ENCODE measurements at places on chromosomes 3 and 15.
A peak's percentile ranks its signal among the peaks of the same experiment; 100 is the strongest.

GRCh38 chr3:128412180-128413002, 54.3 kb downstream of the DNAJB8 start:
- DNase-seq, result no peak

DNA sequence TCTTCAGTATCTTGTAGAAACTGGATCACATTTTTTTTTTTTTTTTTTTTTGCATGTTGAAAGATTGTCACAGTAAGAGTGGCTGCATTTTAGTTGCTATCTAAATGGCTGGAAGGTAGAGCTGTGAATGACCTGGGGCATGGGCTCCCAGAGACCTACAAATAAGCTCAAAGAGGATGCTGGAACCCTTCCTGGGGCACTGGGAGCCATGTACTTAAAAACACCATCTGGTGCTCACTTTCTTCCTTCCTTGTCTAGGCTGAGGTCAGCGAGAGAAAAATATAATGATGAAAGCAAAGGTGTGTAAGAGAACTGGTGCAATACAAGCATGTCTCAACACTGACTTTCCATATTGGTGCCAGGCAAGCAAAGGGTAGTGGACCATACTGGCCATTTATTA, 323.9 kb downstream of the SV2B start:
- DNase-seq, result no peak

DNA sequence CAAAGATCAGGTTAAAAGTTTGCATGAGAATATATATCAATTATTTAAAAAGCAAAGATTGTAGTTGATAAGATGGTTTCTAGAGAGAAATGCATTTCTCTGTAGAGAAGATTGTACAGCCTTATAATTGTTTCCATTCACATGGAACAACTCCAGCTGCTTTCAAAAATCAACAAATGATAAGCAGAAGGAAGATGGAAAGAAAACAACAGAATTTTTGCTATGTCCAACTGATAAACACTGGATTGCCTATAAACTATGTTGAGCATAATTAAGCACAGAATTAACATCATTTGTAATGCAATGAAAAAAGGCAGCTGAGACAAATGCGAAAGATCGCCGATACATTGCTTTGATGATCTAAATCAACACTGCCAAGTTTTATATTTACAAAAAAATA, 89.0 kb downstream of the C3orf85 start:
- no peak for DNase-seq

GRCh38 chr3:16840101-16840424, 44.7 kb upstream of the PLCL2 start:
- DNase-seq, result no peak

DNA sequence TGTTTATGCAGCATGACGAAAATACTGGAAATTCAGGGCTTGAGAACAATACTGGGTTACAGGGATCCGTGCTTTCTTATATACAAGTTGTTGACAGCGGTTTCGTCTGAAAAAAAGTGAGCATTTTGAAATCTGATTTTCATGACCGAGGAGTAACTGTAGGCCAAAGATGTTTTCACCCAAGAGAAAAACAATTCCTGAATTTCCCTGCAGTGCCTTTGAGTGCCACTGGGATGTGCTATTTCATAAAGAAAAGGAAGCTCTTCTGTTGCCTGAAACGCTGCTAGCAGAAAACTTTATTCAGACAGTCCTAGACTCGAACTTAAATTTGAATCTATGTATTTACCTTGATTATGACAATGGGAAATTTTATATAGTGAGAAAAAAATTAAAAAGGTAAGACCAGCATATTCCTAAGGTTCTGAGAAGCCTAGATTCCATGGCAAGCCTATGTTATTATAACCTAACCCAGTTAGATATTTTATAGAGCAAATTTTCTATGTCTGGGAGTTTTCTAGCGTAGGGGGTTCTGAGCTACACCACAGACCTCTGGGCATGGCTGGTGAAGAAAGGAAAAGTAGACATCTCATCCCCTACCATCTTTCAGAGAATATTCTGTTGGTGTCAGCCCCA, 30.2 kb downstream of the KCNAB1 start:
- peak; percentile 23 for DNase-seq

DNA sequence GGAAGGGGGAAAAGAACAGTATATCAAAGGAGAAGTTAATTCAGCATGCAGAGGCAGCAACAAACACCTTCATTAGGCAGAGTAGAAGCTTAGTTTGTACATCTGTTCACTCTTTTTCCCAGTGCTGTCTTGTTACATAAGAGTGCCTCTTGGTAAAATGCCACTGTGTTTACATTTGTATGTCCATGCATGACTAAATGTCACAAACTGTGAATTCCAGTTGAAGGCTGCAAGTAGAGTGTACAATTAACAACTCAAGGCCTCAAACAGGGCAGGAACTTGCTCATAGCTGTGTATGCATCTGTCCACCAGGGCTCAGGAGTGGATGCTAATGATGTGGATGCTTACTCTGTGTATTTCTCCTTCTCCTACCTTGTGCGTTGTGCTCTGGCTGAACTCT, 214.2 kb upstream of the TPM1 start:
- no peak for DNase-seq

DNA sequence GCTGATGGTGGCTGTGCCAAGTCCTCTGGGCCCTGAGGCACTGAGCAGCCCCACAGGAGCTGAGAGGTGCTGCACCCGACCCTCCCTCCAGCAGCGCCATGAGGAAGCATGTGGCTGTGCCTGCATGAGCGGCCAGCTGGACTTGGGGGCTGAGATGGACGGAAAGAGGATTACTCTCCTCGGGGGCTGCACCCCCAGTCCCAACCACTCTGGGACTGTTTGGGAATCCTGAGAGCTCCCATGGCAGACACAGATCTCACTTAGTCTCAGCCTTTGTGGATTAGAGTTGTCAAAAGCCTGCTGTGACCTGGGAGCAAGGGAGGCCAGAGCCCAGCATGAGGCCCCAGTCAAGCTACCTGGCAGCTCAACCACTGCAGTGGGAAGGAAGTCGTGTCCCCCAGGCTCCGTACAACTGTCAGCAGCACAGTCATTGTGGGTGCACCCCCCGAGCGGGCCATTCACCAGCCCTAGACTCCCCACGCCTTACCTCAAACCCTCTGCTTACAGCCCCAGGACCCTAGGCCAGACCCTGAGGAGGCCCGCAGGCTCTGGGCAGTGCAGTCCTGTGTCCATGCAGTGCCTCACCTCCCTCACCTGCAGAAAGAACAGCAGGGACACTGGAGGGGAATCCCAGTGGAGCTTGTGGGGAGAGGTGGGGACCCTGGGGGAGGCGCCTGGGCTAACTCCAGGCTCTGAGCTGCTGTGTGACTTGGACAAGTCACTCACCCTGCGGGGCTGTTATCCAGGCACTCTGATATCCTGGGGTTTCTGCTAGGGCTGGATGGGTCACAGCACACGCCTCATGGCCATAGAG, 17.1 kb downstream of the PRR23E start:
- no peak for DNase-seq

GRCh38 chr3:52188556-52188955, 9.4 kb upstream of the ALAS1 start:
- DNase-seq, result no peak

- no peak for DNase-seq
Measured at GRCh38 chr3:46925585-46925934, 48.0 kb downstream of the PTH1R start.

- no peak for DNase-seq
Measured at GRCh38 chr3:94310341-94311135, 247.7 kb downstream of the NSUN3 start.

- peak; percentile 36 for DNase-seq
Measured at GRCh38 chr15:71679793-71680353, 130.5 kb upstream of the NR2E3 start.

GRCh38 chr3:108525256-108525655, 14.9 kb upstream of the MYH15 start:
- no peak for DNase-seq

DNA sequence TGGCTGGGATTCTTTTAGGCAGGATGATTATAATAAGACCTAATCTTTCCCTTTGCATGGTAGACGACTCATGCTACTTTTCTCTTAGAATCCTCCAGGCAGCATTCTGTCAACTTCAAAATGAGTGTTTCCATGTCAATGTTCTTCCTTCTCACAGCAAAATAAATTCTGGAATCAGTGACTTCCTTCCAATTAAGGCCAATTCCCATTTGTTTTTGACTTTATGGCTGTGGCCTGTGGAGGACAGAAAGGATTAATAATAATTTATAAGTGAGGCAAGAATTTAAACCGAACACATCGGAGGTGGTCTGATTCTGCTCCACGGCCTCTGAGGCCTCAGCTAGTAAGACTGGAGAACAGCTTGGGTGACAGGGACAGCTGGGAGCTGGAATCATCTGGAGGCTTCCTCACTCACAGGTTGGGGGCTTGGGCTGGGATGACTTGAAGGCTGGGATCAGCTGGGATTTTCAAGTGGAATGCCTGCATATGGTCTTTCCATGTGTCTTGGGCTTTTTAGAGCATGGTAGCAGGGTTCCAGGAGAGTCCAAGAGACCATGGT, 241.8 kb upstream of the MCTP2 start:
- DNase-seq, result no peak

DNA sequence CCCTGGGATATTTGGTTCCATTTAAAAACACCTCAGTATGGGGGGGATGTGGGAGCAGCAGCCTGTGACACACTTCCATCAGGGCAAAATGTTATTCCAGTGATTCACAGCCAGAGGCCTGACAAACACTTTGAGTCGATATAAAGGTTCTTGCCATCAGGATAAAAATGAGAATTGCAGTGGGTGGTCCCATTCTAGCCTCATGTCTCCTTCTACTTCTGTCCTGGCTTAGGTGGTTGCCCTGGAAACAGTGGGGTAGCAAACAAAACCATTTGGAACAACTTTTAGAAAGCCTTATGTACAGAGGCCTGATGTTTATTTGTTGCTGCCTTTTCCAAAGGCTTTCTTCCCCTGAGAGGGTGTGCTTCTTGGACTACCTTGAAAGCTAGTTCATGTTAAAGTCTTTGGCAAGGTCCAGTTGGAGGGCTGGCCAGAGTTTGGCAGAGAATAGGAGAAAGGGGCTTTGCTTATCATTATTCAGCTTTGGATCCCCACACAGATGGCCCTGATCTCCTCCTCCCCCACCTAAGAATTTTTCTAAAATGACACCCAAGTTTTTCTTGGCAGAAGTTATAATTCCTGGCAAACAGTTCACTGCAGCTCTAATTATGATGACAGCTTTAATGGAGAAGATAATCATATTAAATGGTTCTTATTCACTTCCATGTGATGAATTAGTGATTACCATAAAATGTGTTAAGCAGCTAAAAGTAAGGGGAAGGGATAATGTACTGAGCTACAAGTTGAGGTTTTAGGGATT, 84.2 kb upstream of the ZNF280D start:
- DNase-seq, result no peak

DNA sequence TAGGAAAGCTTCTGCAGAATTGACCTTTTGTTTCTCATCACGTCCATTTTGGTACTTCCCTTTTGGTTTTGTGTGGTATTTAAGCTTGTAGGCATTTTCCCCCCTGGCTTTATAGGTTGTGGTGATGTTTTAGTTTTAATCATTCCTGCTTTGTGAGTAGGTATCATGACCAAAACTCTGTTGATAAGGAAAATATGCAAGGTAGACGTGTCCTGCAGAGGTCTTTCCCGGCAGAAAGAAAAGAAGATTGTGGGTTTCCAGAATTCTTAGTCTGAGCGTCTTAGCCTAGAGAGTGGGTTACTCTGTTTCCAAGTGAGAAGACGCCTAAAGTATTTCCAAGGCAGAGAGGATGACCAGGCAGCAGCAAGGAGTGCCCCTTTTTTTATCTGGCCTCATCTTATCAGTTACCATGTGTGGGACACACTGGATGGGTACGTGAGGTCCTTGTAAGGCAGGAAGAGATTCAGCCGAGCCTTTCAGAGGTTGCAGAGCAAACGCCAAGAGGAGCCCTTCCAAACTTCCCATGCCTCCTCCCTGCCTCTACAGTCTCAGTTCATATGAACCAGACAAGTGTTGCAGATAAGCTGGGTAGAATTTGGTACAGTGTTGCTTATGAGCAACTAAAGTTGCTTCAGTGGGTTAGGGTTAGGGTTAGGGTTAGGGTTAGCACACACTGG, 58.8 kb downstream of the ARNT2 start:
- no peak for DNase-seq

GRCh38 chr15:69391046-69391757, 22.9 kb upstream of the KIF23 start:
- DNase-seq, result no peak

- DNase-seq, result no peak
Measured at GRCh38 chr3:186594591-186595113, 18.2 kb upstream of the AHSG start.

GRCh38 chr15:86494475-86494874, 414.8 kb downstream of the AGBL1 start:
- no peak for DNase-seq

DNA sequence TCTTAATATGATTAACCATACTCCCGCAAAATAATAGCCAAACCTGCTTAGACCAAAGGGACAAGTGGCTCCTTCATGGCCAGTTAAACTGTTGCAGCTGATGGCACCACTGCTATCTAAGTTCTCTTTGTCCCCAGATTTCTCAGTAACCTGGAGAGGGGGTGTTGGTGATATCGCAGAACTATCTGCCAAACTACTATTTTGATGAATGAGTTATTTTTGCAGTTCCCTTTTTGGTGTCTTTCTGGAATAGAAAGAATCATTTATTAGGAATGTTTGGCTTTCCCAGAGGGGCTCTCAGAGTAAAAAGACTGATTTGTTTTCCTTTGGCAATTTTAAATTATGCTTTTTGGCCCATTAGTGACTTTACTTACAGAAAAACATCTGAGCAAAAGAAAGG, 33.0 kb downstream of the CLEC3B start:
- no peak for DNase-seq

- DNase-seq, result peak; percentile 81
Measured at GRCh38 chr3:55488398-55489055, 1.4 kb upstream of the WNT5A start.

- DNase-seq, result no peak
Measured at GRCh38 chr15:67194171-67195114, 60.0 kb downstream of the AAGAB start.

DNA sequence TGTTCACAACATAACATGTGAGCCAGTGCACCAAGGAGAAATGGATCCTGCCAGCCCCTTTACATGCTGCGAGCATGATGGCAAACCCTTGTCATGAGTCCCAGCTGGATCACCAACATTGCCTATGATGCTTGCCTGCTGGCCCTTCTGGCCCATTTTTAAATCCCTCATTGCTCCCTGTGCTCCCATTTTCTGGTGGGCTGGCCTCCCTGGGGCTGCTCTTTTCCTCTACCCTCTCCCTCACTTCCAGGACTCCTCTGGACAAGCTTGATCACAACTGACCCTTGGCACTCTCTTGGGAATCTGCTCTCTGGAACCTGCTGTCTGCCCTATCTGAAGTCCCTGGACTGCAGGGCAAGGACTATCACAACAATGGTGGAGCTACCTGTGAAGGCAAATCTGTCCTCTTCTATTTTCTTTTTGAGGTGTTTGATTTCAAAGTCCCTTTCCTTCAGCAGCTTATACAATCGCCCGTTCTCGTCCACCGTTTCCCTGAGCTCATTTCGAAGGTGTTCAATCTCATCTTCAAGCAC, 16.3 kb downstream of the CCDC13 start:
- DNase-seq, result no peak
